NCI-H1105 (cell line): ENCODE measurements at places on chromosomes 7 and 10.

GRCh38 chr10:112182784-112183328, 709 bp downstream of the GPAM start:
- no peak for DNase-seq

GRCh38 chr7:8214244-8214824, 47.6 kb downstream of the ICA1 start:
- no peak for DNase-seq

DNA sequence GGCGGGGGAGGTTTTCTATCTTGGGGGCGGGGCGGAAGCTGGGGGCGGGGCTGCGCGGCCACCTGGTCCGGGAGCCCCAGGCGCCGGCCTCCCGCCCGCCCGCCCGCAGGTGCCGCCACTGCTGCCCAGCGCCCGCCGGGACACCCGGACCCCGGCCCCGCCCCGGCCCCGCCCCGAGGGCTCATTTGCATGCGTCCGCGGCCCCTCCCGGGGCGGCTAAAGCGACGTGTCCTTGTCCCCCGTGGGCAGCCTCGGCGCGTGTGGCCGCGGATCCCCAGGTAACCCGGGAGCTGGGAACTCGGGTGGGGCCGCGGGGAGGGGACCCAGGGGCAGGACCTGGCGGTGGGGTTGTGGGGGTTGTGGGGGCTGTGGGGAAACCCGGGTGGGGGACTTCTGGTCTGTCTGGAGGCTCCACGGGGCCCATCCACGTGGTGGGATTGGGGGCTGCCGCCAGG, at the start of gene BHLHA15:
Gene BHLHA15 (plus strand): TSS at position 219 of the 455 bp plus-strand sequence. CDS start 871 bp downstream, outside the sequence.
- DNase-seq, result peak; percentile 26

DNA sequence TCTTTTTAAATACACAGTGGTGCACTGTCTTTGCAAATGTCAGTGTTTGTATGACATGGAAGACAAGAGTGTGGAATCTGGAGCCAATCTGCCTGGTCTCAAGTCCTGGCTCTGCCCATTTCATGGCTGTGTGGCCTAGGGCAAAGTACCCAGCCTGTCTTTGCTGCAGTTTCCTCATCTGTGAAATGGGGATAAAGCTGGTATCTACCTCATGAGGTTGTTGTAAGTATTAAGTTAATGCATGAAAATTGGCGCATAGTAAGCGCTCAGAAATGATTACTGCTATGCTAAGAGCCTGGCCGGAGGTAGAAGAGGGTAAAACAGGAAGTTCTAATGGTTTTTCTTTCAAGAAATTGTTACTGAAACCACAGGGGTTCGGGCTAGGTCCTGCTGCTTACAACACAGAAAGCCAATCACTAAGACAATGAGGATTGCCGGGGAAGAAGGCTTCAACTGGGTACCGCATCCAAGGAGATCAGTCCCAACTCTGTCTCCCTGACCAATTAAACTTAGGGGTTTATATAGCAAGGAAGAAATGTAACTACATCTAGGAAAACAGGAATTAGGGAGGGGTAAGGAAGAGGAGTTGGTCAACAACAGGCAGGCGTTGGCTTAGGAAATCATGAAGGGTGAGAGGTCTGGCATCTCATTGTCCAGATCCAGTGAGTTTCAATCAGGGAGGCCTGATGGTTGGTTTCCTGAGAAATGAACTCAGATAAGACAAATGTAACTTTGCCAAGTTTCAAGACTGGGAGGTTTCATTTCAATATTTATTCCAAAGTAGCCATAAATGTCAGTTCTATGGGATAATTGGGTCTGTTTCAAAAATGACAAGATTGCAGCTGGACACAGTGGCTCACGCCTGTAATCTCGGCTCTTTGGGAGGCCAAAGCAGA, 57.0 kb downstream of the CHST3 start:
- no peak for DNase-seq

DNA sequence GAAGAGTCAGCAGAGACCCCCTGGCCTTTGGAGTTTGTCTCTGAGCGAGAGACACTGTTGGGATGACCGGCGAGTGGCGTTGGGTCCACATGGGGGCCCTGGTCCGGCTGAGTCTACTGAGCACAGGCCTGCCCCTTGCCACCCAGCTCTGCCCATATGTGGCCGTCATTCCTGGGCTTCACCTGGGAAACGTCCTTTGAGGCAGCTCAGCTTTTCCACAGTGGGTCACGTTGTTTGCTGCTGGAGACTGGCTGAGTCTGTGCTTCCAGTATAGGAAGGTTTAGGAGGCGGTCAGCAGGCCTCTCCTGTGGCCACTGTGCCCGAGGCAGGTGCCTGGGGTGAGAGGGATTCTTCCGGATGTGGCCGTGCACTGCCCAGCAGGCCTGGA, 17.1 kb downstream of the ADAM8 start:
- no peak for DNase-seq

DNA sequence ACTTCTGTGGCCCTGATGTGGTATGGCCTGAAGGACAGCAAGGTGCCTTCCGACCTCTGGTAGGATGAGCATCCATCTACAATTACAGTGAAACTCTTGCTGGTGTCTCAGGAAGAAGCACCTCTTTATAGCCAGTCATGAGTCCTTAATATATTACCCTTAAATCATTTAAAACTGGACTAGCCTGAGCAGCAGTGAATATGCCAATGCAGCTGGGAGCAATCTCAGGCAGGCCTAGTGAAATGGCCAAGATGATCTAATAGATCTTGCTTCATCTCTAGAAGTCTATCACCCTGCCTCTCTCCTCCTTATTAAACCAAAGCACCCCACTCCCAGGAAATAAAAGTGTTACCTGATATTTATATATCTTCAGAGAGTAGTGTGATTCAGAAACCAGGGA, 66.7 kb upstream of the SORCS3 start:
- no peak for DNase-seq

GRCh38 chr10:43843321-43844101, 194.8 kb upstream of the ZNF32 start:
- no peak for DNase-seq

DNA sequence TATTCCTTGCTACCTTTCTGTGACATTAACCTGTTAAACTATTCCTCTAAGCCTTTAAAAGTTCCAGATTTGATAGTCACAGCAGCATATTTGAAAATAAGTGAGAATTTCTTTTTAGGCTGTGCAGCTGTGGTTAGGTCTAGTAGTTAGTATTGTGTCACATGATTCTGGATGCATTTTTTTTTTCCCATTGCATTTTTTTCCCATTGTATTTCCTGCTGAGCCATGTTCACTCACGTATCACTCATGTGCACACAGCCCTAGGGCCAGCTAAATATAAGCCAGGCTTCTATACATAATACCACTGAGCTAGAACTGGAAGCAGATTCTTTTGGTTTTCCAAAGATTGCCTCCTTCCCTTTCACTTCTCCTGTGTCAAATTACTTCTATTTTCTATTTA, 37.4 kb downstream of the DNAJC9 start:
- DNase-seq, result no peak

GRCh38 chr7:51029131-51029530, 246.4 kb upstream of the GRB10 start:
- no peak for DNase-seq

DNA sequence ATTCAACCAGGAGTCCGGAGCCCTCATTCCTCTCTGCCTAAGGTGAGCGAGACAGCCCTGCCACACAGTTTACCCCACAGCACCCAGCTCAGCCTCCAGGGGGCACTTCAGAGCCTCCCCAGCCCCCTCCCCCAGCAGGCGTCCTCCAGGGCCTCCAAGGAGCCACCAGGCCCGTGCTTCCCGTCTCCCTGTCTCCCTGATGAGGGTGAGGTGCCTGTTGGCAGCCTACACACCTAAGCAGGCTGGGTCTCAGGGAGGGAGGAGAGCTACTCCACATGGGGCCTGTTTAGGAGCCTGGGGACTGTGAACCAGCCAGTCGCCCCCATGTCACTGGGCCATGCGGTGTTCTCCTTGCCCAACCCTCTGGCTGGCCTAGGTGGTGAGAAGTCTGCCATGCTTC, 28.9 kb upstream of the TRIM8 start:
- no peak for DNase-seq

GRCh38 chr10:73444457-73444856, 11.1 kb upstream of the MSS51 start:
- DNase-seq, result no peak

GRCh38 chr7:107715531-107715930, 28.4 kb upstream of the CBLL1 start:
- DNase-seq, result no peak

DNA sequence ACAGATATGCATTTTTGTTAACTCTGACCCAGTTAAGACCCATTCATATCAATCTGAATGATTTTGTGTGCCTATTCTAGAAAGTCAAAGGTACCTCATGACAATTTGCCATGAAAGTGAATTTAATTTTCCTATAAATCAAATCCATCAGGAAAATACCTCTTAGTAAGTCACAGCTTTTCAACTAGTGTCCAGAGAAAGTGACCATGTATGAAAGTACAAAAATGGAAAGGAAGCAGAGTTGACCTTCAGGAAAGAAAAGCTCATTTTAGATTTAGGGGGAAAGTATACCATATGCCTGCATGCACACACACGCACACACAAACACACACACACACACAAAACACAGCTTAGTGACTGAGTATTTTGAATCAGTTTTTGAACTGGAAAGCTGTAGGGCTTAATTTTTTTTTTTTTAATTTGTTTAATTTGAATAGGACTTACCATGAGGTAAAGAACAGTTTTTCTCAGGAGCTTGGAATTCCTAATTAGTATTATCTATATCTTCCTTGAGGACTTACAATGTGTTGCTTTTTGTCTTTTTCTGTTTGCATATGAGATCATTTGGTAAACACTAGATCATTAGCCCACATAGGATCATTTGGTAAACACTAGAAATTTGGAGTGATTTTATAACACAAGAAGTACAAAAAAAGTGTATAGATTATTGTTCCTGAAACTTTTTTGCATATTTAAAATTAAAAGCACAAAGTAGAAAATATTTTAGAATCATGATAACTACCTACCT, 61.6 kb downstream of the ZNF277 start:
- DNase-seq, result no peak

DNA sequence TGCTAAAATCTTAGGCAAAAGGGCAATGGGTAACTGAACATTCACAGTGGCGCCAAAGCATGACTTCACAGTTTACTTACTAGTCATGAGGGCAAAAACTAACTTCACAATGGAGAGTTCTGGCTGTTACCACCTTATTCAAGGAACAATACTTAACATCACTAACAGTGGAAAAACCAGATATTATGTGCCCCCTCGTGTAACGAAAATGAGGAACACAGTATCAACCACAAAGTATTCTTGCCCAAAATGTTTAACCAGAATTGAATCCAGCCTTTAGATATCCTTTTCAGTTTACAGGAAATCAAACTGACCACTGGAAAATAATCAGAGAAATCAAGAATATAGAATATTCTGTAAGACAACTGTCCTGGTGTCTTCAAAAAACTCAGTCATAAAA, 9.5 kb downstream of the C7orf25 start:
- DNase-seq, result no peak

- DNase-seq, result no peak
Measured at GRCh38 chr7:107471292-107472070, 1.6 kb downstream of the GPR22 start.

DNA sequence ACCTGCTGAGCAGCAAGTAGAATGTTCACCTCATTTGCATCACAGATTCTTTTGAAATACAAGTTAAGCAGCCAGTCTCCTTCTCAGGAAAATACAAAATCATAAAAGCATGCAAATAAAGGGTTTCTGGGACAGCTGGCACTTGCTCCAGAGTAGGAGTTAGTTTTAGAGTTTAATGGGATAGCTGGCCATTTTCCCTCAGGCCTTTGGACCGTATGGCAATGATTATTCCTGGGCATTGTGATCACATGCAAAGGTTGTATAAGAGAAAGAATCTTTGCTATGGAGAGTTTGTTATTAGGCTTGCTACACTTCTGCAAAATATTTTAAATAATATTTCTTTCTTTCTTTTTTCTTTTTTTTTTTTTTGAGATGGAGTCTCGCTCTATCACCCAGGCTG, 240.8 kb downstream of the CDK14 start:
- no peak for DNase-seq

GRCh38 chr7:73831834-73832651, 1.2 kb downstream of the CLDN4 start:
- peak; percentile 92 for DNase-seq

- DNase-seq, result peak; percentile 71
Measured at GRCh38 chr7:150973571-150974451, 4.3 kb downstream of the KCNH2 start.

- DNase-seq, result no peak
Measured at GRCh38 chr7:112853422-112853821, 63.2 kb upstream of the TMEM168 start.

DNA sequence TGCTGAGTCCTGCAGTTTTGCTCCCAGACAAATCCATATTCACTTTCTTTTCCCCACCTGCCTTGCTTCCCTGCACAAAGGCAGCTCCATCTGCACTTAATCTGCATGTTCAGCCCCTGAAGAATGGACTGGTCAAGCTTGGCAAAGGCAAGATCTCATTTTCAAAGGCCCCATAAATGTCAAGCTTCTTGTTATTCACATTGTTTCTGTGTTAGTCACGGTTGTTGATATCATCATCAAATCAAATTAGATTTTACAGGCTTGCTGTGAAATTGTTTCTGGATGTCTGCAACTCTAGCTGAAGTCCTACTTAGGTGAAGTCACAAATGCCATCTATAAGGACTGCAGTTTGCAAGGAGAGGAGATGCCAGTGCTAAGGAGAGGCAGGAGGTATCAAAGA, 91.0 kb downstream of the GPAM start:
- no peak for DNase-seq

GRCh38 chr10:127888521-127889312, 4.0 kb downstream of the CLRN3 start:
- DNase-seq, result no peak

DNA sequence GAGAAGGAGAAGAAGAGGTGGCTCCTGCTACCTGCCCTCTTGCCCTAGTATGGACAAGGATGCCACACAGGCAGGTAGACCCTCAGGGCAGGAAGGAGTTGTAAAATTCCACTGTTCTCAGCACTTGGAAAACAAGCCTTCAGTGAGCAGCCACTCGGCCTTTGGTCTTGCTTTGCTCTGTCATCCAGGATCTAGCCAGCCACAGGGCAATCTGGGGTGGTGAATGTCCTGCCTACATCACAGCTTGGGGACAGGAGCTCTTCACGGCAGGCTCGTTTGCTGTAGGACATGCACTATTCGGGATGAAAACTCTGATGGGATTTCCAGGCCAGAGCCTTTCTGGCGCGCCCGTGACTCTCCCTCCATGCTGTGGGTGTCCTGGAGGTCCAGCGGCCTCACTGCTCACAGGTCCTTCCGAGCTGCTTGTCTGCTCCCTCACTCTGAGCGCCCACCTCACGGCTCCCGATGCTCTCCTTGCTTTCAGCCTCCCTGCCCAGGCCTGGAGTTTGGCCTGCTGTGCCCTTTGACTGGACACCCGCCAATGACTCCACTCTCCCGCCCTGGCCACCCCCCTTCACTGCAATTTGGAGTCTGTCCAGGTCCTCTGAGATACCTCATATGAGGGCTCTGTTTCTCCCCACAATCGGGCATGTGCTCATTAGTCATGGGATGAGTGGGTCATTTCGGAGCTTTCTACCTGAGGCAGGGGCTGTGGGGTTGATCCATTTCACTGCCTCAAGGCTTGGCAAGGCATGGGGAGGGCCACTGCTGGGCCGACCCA, 227.2 kb upstream of the GRB10 start:
- no peak for DNase-seq

GRCh38 chr10:112131346-112131745, 52.2 kb downstream of the GPAM start:
- DNase-seq, result no peak
